Esophagus mucosa (tissue), 1 donor: ENCODE measurements at places on chromosomes 16 and 17.

DNA sequence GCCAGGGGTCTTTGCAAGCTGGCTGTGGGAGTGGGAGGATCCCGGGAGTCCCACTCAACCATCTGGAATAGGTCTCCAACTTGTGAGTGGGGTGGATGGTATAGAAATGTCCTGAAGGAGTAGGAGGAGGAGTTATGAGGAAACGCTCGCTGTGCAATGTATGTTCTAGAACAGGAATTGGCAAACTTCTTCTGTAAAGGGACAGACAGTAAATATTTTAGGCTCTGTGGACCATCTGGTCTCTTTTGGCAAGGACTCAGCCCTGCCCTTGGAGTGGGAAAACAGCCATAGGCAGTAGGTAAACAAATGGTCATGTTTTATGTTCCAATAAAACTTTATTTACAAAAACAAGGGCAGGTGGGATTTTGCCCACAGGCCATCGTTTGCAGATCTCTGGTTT lies 149.2 kb downstream of the NPIPB5 start:
- ATAC-seq = no peak

- ATAC-seq = peak; percentile 90
These were observed 22.3 kb downstream of the BAIAP2 start for GRCh38 chr17:81057079-81057730.

DNA sequence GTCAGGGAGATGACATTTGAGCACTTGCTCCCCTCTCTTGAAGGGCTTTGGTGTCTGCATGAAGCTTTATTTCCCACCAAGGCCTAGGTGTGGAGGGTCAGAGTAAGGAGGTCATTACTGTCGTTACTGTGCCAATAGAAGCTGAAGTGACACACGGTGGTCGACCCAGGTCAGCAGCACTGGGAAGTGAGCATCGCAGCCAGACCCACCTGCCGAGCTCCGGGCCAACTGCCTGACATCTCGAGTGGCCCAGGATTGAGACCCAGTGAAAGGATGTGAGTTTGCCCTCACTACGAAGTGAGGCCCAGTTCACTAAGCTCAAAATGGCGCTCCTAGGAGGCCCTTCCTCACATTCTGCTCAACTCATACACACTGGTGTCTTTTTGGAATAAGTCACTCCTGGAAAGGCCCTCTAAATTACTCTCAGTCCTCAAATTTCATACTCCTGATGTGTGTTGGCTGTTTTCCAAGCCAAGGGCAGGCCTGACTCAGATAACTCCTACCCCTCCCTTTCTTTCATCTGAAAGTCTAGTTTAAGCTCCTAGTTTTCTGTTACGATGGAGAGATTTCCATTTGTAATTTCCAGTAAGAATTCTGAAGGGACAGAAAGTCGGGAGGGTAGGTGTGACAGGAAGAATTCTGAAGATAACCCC lies 200.4 kb downstream of the LGALS9B start:
- ATAC-seq = no peak

DNA sequence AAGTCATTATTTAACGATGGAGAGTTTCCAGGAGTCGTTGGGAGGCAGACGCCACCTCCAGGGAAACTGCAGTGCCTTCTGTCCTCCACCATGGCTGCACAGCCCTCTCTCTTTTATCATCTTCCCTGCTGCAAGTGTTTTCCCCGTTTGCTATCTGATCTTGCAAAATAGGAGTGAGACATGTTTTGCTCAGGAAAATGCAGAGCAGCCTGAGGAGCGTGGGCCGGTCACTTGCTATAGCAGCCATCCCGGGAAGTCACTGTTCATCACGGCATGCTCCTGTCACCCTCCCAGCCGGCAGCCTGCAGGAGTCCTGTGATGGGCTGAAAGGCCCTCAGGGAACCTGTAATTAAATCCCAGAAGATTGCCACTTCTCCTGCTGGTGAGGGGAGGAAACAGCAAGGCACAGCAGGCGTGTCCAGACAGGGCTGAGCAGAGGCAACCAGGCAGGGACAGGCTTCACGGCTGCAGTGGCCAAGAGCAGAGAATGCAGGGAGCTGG lies 143.1 kb downstream of the GSG1L start:
- ATAC-seq = peak; percentile 77

- ATAC-seq = peak; percentile 69
These were observed 77.0 kb downstream of the MRC2 start for GRCh38 chr17:62704381-62704971.

GRCh38 chr16:66913711-66914110 lies 5.0 kb downstream of the CDH16 start:
- no peak for ATAC-seq

- no peak for ATAC-seq
These were observed 3.5 kb upstream of the CMIP start for GRCh38 chr16:81440888-81441761.

DNA sequence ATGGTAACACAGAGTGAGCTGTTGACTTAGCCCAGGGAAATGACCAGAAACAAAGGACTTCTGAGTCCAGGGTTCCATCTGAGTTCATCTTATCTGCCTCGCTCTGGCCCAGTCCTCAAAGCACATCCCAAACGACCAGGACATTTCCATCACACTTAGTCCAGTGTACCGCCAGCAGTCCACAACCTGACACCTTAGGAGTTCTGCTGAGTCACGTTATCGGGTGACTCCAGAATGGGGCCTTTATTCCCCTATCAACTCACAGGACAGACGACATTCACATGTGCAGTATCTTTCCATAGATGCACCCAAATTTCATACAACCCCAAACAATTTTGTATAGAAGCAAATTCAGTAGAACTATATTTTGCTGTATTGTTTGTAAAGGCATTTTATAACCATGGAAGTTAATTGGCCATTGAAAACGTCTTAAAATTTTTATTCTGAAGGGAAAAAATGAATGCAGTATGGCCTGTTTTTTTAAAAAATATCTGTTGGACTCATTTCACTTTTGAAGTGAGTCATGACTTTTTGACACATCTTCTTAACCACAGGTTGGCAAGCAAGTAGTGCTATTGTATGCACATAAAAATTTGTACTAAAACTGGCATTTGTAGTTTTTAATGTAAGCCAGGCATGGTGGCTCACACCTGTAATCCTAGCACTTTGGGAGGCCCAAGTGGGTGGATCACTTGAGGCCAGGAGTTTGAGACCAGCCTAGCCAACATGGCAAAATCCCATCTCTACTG lies 46.3 kb downstream of the ZNF18 start:
- ATAC-seq = no peak

GRCh38 chr16:85984947-85985451 lies 86.0 kb downstream of the IRF8 start:
- ATAC-seq = no peak

GRCh38 chr17:67221062-67221998 lies 23.7 kb downstream of the HELZ start:
- ATAC-seq = peak; percentile 74

- ATAC-seq = no peak
These were observed 2.1 kb downstream of the ARMC7 start for GRCh38 chr17:75111777-75112335.

DNA sequence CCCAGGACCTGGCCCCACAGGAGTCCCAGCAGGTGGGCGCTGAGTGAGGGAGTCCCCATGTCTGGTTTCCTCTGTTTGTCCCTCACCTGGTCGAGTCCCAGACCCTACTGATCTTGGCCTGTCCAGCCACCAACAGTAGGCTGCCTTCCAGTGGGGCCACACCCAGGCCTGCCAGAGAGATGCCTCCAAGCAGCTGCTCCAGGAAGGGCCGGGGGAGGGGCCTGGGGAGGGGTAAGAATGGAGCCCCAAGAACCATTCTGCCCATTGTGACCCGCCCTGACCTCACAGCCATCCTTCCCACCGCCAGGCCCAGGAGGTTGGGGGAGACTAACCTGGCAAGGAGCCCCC lies 736 bp downstream of the SPATA20 start:
- ATAC-seq = peak; percentile 1

DNA sequence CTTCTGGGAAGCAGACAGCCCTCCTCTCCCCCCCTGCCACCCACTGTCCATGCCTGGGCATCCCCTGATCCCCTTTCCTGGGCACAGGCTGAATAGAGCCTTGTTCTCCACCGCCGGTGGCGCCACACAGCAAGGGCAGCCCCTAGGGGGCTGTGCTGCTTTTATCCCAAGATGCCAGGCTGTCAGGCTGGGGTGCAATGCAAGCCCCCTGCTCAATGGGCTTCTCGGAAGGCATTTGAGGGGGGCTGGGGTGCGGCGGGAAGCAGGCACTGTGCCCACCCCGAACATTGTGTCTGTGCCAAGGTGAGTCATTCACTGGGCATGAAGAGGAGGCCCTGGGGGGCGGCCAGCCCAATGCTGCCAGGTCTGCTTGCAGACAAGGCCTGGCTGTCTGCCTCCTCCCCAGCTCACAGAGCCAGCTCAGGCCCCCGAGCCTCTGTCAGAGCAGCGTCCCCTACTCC lies 1.5 kb upstream of the GFAP start:
- ATAC-seq = peak; percentile 30

GRCh38 chr16:10667239-10667638 lies 27.5 kb downstream of the TEKT5 start:
- ATAC-seq = no peak

GRCh38 chr16:31535737-31536136 lies 8.0 kb downstream of the AHSP start:
- ATAC-seq = no peak

GRCh38 chr17:38558728-38559050 lies 47.1 kb downstream of the SRCIN1 start:
- peak; percentile 0 for ATAC-seq

DNA sequence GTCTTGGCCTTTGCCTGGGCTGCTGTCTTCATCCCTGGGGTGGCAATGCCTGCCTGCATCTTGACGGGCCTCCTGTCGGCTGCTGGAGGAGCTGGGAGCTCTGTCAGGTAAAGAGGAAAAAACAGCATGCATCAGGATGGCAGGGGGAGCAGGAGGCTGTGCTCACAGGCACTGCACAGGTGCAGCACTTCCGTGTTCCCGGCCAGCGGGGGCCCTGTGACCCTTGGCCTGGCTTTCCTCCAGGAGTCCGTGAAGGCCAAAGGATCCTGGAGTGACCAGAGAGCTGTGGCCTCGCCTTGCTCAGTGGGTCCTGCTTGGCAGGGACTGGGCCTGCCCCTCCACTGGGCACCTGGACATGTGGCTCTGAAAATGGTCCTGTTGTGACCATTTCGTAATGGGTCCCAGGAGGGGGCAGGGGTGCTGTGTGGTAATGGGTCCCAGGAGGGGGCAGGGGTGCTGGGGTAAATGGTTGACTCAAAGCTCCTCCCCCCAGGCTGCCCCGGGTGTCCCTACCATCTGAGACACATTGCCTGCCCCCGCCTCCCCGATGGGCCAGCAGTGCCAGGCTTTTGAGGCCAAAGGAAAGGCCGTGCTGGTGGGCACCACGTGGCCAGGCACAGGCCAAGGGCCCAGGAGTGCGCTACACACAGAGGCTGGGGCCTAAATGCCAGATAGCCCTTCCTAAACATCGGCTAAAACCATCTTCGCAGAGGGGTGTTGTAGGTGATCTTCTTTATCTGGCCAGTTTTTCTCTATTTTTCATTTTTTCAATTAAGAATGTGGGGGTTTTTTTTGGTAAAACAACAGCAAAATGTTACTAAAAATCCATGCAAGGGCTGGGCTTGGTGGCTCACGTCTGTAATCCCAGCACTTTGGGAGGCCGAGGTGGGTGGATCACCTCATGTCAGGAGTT lies 4.0 kb upstream of the FASN start:
- ATAC-seq = no peak

DNA sequence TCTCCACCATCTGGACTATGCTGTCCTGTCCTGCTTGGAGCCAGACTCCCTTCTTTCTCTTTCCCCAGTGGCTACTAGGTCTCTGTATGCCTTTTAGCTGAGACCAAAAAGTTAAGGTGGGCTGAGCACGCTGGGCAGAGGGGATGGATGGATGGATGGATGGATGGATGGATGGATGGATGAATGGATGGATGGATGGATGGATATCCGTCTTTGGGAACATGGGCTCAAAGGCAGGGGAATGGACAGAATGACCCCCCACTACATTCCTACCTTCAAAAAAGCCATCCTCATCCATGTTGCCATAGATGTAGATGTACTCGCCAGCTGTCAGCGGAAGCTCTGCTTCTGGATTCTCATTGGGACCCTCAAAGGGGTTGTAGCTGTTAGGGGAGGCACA lies 12.8 kb downstream of the TSPOAP1 start:
- no peak for ATAC-seq

DNA sequence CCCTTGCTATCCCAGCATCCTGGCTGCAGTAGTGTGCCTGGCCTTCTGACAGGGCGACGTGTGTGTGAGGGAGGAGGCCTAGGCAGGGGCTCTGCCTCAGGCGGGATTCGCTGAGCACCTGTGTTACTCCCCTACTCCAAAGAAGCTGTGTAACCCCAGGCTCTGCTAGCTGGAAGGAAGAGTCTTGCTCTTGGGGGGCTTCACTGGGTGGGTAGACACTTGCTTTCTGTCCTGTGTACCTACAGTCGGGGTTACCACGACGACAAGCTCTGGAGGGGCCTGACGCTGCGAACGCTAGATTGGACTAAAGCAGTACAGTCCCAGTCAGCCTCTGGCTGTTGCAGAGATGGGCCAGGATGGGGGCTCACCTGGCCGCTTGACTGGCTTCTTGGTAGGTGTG lies 9.5 kb downstream of the EXOC7 start:
- ATAC-seq = no peak

GRCh38 chr17:49551221-49552069 lies 24.2 kb upstream of the NXPH3 start:
- ATAC-seq = no peak

DNA sequence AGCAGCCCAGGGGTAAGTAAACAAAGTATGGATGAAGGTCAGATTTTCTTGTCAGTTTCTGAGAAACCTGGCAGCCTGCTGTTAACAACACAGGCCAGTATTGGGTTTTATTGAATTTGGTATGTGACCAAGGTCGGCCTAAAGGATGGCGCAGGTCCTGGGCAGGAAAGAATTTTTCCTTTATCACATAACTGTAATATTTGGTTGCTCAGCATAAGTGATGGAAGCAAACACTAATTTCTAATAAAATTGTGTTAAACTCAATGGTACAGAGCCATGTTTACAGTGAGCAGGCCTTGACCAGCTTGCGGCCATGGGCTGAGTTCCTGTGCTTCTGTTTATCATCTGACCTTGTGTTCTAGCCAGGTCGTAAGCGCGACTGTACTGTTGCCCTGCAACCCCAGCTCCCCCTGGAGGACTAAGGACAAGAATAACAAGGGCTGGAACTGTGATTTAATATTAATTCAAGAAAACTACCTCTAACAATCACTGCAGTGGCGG lies 10.5 kb downstream of the POLDIP2 start:
- ATAC-seq = no peak

DNA sequence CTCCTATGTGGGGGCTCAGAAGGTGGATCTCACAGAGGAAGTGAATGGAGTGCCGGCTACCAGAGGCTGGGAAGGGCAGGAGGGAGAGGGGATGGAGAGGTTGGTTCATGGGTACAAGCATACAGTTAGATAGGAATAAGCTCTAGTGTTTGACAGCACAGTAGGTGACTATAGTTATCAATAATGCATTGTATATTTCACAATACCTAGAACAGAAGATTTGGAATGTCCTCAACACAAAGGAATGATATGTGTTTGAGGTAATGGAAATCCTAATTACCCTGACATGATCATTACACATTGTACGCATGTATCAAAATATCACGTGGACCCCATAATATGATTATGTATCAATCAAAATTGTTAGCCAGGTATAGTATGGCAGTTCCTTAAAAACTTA lies 38.9 kb upstream of the MED9 start:
- no peak for ATAC-seq

- ATAC-seq = no peak
These were observed 109.7 kb downstream of the TOX3 start for GRCh38 chr16:52437277-52437670.
